ENCODE measurements at places on chromosomes 3 and 15.
A peak's percentile ranks its signal among the peaks of the same experiment; 100 is the strongest.

DNA sequence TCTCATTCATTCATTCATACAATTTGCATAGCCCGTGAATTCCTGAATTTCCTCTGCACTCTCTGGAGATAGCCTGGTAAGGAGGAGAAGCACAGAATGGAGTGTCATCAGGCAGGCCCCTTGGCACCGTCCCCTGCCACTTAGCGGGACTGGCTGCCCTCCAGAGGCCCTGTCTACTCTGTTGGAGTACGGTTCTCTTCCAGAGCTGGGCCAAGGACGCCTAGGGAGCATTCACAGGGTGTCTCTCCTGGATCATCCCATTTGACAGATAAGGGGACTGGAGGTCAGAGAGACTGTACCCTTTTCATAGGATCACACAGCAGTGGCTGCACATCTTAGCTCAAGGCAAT is 48.0 kb downstream of the PTH1R start:
- DNase-seq: no peak

DNA sequence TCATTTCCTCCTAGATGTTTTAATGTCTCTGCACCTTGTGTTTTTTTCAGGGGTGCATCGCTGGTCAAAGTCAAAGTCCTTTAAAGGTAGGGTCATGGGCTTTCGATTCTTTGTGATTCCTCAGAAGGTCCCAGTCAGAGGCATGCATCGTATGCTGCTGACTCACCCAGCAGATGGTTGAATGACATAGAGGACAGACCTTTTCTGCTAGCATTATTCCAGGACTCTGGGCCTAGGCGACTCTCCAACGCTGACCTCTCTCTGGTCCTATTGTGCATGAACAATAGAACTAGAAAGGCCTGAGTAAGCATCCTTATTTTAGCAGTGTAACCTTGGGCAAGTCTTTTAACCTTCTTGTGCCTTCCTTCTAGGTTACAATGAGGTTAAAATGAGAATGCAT is 75.9 kb downstream of the DGKG start:
- DNase-seq: no peak

GRCh38 chr3:69671082-69671952 is 67.9 kb upstream of the MITF start:
- peak; percentile 62 for DNase-seq

- DNase-seq: no peak
These were observed 35.9 kb downstream of the OXNAD1 start for GRCh38 chr3:16300881-16301359.

DNA sequence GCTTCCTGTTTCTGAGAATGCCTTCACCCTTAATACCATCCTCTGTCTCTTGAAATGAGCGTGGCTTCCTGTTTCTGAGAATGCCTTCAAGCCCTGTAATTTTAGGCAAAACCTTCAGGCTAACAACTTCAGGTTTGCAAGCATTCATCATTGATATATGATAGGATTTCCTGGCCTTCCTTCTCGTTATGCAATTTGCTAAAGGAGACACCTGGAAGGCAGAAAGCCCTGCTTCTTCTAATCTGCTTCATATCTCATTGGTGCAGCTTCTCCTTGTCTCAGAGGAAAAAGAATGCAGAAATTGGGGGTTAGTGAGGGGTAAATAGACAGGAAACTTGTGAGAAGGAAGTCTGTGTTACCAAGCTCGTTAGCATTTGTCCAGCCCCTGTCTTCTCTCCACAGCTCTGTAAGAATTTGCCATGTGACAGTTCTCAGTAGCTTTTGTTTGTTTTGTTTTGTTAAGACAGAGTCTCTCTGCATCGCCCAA is 7.3 kb downstream of the ARL6IP5 start:
- DNase-seq: peak; percentile 58

- no peak for DNase-seq
These were observed 74.1 kb downstream of the MME start for GRCh38 chr3:155154255-155154654.

DNA sequence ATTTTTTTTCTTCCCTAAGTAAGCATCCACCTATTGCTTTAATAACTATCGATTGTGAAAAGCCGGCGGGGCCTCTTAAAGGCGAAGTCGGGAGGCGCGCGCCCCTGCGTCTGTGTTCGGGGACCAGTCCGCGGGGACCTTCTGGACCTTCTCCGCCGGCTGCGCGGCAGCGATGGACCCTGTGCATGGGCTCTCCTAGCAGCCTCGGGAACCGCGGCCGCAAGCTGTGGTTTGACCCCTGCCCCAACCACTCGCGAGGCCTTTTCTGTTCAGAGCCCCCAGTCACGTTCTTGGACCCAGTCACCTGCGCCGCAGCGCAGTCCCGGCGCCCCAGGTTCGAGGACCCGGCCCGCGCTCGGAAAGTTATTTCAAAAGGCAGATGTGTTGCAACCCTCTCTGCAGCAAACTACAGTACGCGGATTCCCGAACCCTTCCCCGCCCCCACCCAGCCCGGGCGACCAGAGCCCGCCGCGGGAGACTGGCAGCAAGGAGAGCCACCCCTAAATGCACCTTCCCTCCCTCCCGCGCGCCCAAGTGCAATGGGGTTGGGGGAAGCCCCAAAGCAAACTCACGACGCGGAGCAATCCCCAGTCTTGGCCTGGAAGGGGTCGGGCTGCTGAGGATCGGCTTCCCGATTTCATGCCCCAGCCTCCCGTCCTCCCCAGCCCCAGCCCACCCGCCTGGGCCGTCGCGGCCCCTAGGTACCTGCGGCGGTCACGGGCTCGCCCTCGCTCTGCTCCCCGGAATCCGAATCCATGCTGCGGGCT is 684 bp downstream of the TNFAIP8L3 start:
- DNase-seq: peak; percentile 59

DNA sequence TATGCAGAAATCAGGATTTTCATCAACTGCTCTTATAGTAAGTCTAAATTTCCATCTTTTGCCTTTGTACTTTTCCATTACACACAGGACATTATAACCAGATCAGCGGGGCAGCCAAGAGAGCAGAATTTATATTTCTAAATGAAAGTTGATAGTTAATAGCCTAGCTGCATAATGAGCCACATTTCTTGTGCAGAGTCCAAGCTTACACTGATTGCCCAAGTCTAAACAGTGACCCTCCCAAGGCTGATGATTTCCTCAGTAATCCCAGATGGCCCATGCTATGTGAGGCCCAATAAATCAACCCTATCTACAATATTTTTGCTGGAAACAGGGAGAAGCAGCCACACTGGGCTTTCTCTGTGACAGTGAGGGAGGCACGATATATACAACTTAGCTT is 475.8 kb upstream of the KCNMB2 start:
- no peak for DNase-seq

DNA sequence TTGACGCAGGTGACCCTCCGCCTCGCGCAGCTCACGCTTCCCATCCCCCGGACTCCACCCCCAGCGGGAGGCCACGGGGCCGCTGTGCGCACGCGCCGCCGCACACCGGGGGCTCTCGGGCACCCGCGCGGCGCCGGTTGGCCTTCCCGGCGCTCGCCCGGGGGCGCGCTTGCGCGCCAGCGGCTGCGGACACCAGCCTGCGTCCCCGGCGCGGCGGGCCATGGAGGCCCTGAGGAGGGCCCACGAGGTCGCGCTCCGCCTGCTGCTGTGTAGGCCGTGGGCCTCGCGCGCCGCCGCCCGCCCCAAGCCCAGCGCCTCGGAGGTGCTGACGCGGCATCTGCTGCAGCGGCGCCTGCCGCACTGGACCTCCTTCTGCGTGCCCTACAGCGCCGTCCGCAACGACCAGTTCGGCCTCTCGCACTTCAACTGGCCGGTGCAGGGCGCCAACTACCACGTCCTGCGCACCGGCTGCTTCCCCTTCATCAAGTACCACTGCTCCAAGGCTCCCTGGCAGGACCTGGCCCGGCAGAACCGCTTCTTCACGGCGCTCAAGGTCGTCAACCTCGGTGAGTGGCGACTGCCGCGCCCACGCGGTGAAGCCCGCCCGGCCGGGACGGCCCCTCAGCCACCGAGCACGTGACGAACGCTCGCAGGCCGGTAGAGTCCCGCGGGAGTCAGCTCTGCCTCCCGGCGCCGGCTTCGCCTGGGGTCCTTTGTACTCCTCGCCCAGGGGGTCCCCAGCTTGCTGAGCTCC is at the start of gene C15orf61:
Gene C15orf61 (plus strand): TSS at position 103 of the 754 bp plus-strand sequence. CDS start 118 bp downstream, at position 221.
- peak; percentile 84 for DNase-seq

GRCh38 chr3:48899273-48899672 is 591 bp upstream of the SLC25A20 start:
- no peak for DNase-seq

DNA sequence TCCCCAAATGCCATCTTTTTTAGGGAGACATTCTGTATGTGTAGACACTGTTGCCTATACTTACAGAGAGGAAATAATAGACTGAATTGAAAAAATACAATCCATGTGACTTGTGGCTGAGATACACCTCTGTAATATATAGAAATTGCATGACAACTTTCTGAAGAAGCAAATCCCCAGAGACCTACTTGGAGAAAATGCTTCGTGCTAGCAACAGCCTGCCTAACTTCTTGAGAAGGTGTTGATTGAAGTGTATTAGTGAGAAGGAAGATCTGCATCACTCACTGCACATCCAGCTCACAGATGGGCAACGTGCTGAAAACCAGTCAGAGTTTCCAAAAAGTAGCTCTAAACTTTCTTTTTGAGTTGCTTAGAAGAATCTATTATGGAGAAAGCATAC is 404.1 kb downstream of the EPHB1 start:
- no peak for DNase-seq
